HL-60 (cell line): ENCODE measurements at places on chromosomes 16 and 17.

DNA sequence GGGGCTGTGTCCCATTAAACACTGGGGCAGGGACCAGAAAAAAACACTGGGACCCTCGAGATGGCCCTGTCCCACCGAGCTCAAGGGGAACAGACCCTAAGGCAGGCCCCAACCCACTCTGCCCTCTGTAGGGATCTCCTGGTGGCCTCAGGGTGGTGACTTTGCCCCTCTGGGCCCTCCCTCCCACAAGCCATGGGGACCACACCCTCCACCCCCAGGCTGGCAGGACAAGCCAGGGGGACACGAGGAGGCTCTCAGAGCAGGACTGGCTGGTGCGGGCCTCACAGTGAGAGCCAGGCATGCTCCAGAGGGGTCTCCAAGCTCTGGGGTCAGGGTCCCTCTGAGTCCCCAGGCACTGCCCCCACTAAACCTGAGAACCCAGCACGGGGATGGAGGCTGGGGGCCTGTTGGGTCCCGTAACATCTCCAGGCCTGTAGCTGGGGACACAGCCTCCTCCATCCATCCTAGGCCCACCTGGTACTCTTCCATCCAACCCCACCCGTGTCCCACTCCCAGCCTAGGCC, 14.5 kb upstream of the SRRM2 start:
- DNase-seq: no peak

DNA sequence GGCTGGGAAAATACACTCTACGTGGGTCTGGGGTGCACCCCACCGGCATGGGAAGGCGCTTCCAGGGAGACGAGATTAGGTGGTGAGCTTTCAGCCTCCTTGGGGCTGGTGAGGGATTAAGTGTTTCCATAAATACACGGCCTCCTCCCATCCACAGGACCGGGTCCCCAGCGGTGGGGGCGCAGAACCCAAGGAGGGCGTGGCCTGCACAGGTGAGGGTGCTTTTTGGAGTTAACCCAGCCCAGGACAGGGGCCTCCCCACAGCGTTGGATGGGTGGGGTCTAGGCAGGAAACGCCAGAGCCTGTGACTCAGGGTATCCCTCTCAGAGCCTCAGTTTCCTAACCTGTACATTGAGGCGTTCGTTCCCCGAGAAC, 1.1 kb downstream of the C16orf74 start:
- no peak for DNase-seq

- DNase-seq: no peak
Measured at GRCh38 chr17:77366558-77367245, 225.9 kb downstream of the SEC14L1 start.

DNA sequence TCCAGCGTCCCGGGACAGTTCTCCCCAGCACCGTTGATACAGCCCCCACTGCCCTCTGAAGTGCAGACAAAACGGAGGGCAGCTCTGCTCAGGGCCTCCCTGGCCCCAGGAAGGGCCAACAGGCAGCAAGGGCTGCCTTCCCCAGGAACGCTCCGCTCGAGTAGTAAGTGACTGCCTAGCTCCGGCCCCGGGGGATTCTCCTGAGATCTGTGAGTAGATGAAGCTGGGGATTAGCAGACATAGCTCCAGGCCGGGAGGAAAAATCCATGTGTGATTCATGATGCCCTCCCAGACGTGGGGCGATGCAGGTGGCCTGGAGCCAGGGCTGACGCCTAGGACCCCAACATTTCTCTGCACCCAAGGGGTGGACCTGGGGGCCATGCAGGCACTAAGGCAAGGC, 85.3 kb downstream of the ENGASE start:
- no peak for DNase-seq
